Neural cell (in vitro differentiated cells): ENCODE measurements at places on chromosomes 3 and 15. TPM values are rescaled to one million over a fixed set of nuclear protein-coding genes. Genes with fewer than 3 reads are reported as not detected.

FOXL2 gene
- polyA plus RNA-seq, result not detected in 2 replicates

CAMKV gene
- 293 and 316 TPM in 2 replicates for polyA plus RNA-seq

SLC12A1 gene
- polyA plus RNA-seq, result 0.54 and 0.67 TPM in 2 replicates

PATL2 gene
- not detected in 2 replicates for polyA plus RNA-seq

ENTPD3 gene
- 2.8 and 3.1 TPM in 2 replicates for polyA plus RNA-seq
